ENCODE measurements at places on chromosomes 6 and 20. TPM values are rescaled to one million over a fixed set of nuclear protein-coding genes. Genes with fewer than 3 reads are reported as not detected.

RFX6 gene
- total RNA-seq = not detected

CALHM6 gene
- total RNA-seq = 1.4 TPM

DLL1 gene
- 6.6 TPM for total RNA-seq

CRIP3 gene
- total RNA-seq = 8.1 TPM

MICA gene
- 21.0 TPM for total RNA-seq

CRISP3 gene
- total RNA-seq = 0.69 TPM

POU5F1 gene
- total RNA-seq = not detected

HEY2 gene
- 50.9 TPM for total RNA-seq

PAK5 gene
- total RNA-seq = not detected

MOCS1 gene
- total RNA-seq = 25.4 TPM

HEBP2 gene
- 109 TPM for total RNA-seq

PGC gene
- not detected for total RNA-seq

- DNase-seq = peak; percentile 56
These were observed 2.7 kb downstream of the VEGFA start for GRCh38 chr6:43772681-43773049.

GRCh38 chr20:45173522-45173921, 1.2 kb upstream of the PI3 start:
- DNase-seq = no peak

DNA sequence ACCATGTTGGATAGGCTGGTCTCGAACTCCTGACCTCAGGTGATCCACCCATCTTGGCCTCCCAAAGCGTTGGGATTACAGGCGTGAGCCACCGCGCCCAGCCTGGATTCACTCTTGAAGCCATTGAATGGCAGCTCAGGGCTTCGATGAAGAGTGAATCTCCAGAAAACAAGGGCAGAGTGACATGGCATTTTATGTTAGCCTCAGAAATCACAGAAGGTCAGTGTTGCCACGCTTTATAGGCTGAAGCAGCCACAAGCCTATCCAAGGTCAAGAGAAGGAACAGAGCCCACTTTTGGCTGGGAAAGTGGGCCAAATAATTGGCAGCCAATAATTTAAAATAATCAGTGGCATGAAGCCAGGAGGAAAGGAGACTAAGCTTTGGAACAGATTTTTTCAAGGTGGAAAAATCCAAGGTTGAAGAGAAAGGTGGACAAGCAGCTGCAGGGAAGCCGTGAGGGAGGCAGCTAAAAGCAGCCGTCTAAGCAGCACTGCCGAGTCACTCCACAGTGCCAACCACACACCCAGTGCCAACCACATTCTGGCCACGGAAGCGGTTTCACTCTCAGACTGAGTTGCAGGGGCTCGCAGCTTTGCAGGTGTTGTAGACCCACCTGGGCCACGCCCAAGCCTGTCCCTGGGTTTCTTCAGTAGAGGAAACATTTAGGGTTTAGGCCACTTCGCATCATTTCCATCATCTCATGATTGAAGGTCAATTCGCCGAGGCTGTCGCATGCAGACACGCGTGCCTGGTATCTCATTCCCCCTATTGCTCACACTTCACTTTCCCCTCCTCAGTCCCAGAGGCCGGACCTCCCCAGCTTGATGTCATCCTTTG, 17.4 kb upstream of the AVP start:
- DNase-seq = no peak

DNA sequence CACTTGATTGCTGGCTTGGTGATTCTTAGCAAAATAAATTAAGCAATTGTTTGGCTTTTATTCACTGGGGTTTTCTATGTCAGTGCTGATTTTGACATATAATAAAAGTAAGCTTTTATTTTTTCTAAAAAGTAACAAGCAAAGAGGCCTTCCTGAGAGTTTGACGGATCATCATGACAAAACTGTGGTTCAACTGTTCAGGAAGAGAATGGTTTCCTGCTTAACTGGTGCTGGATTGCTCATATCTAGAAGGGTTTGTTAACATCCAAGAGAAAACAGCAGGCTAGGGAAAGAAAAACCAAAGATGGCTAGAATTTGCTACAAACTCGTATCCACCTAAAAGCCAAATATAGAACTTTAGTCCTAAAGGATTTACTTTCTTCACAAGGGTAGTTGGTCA, 21.2 kb downstream of the SERPINB1 start:
- no peak for DNase-seq

DNA sequence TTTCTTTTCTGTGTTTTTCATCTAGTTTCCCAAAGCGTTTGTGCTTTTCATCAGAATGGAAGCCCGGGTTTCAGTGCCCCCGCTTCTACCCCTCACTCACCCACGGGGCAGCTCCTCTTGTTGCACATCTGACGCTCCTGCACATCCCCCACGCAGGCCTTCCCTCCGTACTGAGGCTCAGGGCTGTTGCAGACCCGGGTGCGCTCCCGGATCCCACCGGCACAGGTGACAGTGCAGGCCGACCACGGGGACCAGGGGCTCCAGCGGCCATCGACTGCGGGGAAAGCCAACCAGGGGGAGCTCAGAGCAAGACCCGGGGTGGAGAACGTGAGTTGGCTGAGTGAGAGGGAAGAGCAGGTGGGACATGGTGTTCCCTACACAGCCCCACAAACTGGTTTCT, 19.0 kb downstream of the THBS2 start:
- DNase-seq = peak; percentile 18

DNA sequence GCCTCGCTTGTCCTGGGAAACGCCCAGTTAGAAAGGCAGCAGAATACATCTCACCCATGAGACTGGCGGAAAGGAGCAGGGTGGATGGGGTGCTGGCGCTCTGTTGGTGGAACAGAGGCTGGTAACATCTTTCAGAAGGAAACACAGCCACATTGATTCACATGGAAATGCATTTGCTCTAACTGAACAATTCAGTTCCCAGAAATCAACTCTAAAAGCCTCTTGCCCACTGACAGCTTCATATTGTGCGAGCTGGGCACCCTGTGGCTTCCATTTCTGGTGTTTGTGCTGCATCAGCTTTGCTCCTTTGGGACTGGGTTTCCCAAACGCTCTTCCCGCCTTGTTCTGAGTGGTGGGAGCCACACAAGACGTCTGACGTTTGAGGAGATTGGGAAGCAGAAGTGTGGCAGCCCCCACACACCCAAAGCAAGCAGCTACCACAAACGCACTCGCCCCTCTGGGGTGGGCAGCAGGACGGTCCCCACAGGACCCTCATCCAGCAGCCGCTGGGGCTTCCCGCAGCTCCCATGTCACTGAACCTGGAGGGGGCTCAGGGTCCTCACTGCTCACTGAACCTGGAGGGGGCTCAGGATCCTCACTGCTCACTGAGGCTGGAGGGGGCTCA, 229.5 kb downstream of the ERMARD start:
- DNase-seq = no peak

- peak; percentile 67 for DNase-seq
These were observed 40.2 kb downstream of the MRPL14 start for GRCh38 chr6:44086931-44087574.

- DNase-seq = no peak
These were observed 746.9 kb downstream of the TBC1D32 start for GRCh38 chr6:120587381-120587780.

GRCh38 chr6:133553652-133554051, 312.5 kb downstream of the EYA4 start:
- DNase-seq = peak; percentile 23

DNA sequence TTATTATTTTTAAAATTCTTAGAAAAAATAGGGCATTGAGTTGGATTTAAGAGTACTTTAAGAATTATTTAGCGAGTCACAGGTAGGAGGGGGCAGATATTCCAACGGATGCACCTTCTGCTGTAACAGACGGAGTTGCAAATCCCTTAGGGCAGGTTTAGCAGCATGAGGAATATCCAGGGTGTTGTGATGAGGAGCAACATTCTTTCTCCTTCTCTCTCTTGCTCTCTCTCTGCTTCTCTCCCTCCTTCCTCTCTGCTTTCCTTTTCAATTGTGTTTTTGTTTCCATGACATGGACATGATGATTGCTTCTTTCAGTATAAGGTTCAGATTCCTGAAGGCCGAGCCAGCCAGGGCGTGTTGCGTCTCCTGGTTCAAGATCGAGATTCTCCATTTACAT, 28.9 kb downstream of the CDH26 start:
- no peak for DNase-seq

Data from heart left ventricle (tissue), 16 donors.